ENCODE measurements at places on chromosomes 11 and 22. TPM values are rescaled to one million over a fixed set of nuclear protein-coding genes. Genes with fewer than 3 reads are reported as not detected.

GRCh38 chr22:34135749-34136148 lies 215.5 kb upstream of the LARGE1 start:
- no peaks in the 10 kb centered on the region for H3K27me3 ChIP-seq
- H3K4me3 ChIP-seq: no peak overlapping the region

DNA sequence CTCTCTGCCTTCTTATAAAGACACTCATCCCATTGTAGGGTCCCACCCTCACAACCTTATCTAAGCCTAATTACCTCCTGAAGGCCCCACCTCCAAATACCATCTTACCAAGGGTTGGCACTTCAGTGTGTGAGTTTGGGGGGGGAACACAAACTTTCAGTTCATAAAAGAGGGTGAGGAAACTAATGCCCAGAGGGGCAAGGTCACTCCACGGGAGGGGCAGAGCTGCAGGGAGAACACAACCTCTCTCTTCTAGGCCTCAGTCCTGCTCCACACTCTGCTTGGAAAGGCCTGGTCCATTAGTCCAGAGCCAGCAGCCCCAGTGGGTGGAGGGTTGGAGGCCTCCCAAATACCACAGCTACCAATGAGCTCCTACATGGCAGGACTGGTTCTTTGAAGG lies 2.7 kb upstream of the BATF2 start:
- H3K27me3 ChIP-seq: no peaks in the 10 kb centered on the region
- H3K4me3 ChIP-seq: no peak overlapping the region
- H3K27ac ChIP-seq: no peak overlapping the region
- peaks cover 4% of the 10 kb centered on the region for H3K4me1 ChIP-seq
- no peaks in the 10 kb centered on the region for H3K36me3 ChIP-seq

The SLCO2B1 gene
- not detected for total RNA-seq

The BIRC2 gene
- 28.2 TPM for total RNA-seq

DNA sequence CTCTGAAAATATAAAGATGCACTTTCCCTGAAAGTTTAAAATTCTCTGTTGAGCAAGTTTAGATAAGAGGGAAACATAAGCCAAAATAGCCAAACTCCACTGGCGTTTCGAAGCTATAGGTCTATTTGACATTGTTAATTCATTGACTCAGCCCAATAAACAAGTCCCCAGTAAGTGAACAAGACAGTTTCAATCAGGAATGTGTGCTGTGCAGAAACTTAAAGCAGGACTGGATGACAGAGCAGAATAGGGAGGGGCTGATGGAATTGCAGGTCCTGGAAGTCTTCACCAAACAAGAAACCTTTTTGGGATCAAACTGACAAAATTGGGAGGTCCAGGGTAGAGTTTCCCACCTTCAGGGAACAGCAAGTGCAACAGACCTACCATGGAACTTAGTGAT lies 8.9 kb upstream of the KDM4E start:
- no peaks in the 10 kb centered on the region for H3K36me3 ChIP-seq
- H3K27me3 ChIP-seq: no peaks in the 10 kb centered on the region
- H3K27ac ChIP-seq: no peak overlapping the region
- DNase-seq: no peak
- H3K4me3 ChIP-seq: no peak overlapping the region
- no peaks in the 10 kb centered on the region for H3K4me1 ChIP-seq

The P2RY2 gene
- total RNA-seq: 0.35 TPM

- H3K36me3 ChIP-seq: peaks cover 3% of the 10 kb centered on the region
- H3K27me3 ChIP-seq: no peaks in the 10 kb centered on the region
- H3K27ac ChIP-seq: no peak overlapping the region
- no peak for DNase-seq
- no peaks in the 10 kb centered on the region for H3K4me1 ChIP-seq
These were observed 59.6 kb downstream of the PISD start for GRCh38 chr22:31602259-31602952.

- no peak for DNase-seq
- H3K4me3 ChIP-seq: peak overlapping the region; percentile 93
These were observed 388 bp upstream of the MUS81 start for GRCh38 chr11:65859812-65860277.

All from H9 (cell line).